Cerebellar cortex (tissue), 1 donor: ENCODE measurements at places on chromosomes 16 and 17.

DNA sequence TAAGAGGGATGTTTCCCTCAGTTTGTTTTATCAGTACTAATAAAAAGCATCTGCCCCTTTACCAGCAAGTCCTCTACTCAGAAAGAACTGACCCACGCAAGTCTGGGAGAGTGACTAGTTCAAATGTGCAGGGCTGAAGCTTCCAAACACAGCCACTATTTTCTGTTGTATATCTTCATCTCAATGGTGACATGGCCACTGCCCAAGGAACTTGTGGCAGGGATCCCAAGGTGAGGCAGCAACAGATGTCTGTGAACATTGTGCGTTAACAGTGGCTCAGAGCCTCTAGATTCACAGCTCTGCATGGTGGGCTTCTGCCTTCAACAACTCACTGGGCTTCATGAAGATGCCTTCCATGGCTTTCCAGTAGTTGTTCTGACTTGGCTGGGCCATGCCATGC, 3.7 kb upstream of the BLTP2 start:
- peak; percentile 4 for DNase-seq

DNA sequence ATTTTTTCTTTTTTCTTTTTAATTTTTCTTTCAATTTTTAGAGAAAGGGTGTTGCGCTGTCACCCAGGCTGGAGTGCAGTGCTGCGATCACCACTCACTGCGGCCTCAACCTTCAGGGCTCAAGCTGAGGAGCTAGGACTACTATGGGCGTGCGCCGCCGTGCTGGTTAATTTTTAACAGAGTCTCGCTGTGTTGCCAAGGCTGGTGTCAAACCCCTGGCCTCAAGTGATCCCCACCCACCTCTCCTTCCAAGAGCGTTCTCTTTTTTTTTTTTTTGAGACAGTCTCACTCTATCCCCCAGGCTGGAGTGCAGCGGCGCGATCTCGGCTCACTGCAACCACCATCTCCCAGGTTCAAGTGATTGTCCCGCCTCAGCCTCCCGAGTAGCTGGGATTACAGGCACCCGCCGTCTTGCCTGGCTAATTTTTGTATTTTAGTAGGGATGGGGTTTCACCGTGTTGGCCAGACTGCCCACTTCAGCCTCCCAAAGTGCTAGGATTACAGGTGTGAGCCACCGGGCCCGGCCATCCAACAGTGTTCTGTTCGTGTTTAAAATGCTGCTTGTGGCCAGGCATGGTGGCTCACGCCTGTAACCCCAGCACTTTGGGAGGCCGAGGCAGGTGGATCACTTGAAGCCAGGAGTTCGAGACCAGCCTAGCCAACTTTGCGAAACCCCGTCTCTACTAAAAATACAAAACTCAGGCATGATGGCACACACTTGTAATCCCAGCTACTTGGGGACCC, 14.5 kb upstream of the RPL13 start:
- DNase-seq: no peak

GRCh38 chr16:87047221-87048037, 269.8 kb downstream of the C16orf95 start:
- peak; percentile 7 for DNase-seq

- no peak for DNase-seq
Observed at GRCh38 chr16:75527825-75528299, 8.0 kb downstream of the CHST5 start.

- no peak for DNase-seq
Observed at GRCh38 chr16:63447121-63447520, 1410.9 kb upstream of the CDH8 start.
